NCI-H1417 (cell line): ENCODE measurements at places on chromosomes 1 and 21.

DNA sequence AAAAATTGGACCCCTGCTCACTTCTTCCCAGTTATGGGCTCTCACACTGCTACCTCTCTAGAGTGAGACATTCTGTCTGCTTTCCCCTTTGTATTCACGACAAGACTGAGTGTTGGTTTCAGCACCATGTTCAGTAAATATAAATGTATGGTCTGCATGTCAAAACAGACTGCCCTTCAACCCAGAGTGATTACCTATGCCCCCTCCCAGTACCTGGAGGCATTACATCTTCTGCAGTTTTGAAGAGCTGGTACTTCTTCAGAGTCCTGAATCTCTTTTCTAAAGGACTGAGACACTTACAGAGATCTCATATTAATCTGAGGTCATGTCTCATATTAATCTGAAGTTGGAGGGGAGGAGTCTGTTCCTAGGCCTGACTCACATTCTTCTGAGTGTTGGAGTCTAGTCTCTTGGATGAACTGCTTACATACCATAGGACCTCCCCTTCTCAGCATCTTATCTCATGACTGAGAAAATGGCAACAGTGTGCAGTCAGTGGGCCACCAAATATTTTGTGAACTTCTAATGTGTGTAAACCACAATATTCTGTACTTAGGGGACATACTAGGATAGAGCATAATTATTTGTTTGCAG, 80.3 kb downstream of the RGL1 start:
- DNase-seq, result no peak

- no peak for DNase-seq
These were observed 119.8 kb upstream of the BACE2 start for GRCh38 chr21:41048145-41048544.

GRCh38 chr1:8112611-8113261, 86.6 kb upstream of the ERRFI1 start:
- DNase-seq, result no peak

- no peak for DNase-seq
These were observed 9.3 kb upstream of the RSRP1 start for GRCh38 chr1:25256578-25256965.

- no peak for DNase-seq
These were observed 184.3 kb downstream of the HIVEP3 start for GRCh38 chr1:41734201-41734970.

DNA sequence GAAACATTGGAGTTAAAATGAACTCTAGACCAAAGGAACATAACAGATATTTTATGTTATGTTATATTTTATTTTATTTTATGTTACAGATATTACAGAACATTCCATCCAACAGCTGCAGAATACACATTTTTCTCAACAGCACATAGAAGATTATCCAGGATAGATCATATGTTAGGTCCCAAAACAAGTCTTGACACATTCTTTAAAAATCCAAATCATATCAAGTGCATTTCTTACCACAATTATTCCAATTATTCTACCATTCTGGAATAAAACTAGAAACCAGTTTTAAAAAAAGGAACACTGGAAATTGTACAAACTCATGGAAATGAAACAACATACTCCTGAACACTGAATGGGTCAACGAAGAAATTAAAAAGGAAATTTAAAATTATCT, 30.9 kb upstream of the PIGK start:
- DNase-seq, result no peak

DNA sequence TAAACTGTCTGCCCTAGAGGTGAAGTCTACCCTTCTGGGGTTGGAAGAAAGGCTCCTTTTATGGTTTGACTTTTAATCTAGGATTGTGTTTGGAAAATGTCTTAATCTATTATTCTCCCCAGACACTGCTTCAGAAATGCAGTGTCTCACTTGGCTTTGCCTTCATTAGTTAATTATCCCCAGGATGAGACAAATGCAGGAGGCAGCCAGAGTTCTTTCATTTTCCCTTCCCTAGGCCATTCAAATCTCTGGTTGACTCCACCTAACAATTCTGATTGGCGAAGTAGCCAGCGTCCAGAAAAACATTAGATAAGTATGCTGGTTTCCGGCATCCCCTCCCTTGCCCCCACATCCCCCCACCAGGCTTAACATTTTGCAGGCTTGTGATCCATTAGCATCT, 325.8 kb upstream of the PBX1 start:
- no peak for DNase-seq

GRCh38 chr1:210938416-210938925, 195.5 kb downstream of the KCNH1 start:
- no peak for DNase-seq

DNA sequence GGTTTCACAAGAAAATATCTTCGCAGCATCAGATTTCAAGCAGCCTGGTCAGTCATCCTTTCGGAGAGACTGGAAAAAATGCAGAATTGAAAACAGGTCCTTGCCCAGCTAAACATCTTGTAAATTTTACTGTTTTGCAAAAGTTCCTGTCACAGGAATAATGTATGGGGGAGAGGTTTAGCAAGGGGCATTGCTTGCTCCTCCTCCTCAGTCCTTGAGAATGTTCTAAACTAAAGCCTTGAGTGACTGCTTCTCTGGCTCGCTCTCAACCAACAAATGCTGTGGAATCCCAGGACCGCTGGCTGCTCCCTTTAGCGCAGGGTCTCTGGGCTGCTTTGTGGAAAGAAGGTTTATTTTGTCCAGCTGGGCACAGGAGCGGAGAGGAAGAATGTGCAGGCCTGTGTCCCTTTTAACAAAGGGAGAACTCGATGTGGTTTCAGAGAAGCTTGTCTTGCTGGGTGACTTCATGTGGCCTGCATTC, 33.6 kb upstream of the FHAD1 start:
- no peak for DNase-seq

DNA sequence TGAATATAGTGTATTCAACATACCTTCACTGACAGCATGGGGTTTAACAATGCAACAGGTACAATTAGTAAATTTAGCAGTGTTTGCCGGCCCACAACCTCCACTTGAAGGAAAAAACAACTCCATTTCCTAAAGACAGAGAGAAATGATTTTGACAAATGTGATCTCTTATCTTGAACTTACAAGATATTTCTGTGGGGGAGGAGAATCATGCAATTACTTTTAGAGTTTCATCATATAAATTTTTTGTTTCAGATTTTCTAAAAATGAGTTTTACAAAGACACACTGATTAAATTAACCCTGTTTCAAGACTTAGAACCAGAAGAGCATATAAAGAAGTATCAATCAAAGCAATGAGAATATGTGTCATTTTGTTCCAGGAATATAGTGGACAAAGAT, 80.3 kb downstream of the NME7 start:
- no peak for DNase-seq

- peak; percentile 55 for DNase-seq
These were observed 407 bp downstream of the WNT4 start for GRCh38 chr1:22142315-22143064.

- peak; percentile 72 for DNase-seq
These were observed 55.3 kb downstream of the NDUFS5 start for GRCh38 chr1:39081271-39082009.

GRCh38 chr1:177905686-177906085, 64.2 kb downstream of the SEC16B start:
- no peak for DNase-seq

GRCh38 chr1:167439301-167439988, 78.9 kb downstream of the CD247 start:
- peak; percentile 81 for DNase-seq

DNA sequence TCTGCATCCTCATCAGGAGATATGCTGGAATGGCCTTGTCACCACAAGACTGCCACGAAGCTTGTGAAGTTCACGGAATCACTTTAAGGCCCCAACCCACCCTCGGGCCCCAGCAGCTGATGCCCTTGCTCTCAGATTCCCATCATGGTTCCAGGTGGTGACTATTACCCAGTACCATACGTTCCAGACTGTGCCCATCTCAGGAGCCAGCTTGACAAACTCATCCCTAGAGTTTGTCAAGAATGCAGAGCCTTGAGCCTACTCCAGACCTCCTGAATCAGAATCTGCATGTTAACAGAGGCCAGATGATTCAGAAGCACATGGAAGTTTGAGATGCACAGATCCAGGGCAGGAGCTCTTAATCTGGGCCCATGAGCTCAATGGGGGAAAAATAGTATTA, 53.9 kb upstream of the RBM15 start:
- no peak for DNase-seq

- no peak for DNase-seq
These were observed 3.3 kb downstream of the SUCO start for GRCh38 chr1:172536256-172536655.

- no peak for DNase-seq
These were observed 254.7 kb downstream of the LRRIQ3 start for GRCh38 chr1:73943270-73943669.

- no peak for DNase-seq
These were observed 281.1 kb downstream of the PTPRU start for GRCh38 chr1:29517251-29518086.

- peak; percentile 74 for DNase-seq
These were observed 76.2 kb downstream of the PBX1 start for GRCh38 chr1:164635059-164635802.

DNA sequence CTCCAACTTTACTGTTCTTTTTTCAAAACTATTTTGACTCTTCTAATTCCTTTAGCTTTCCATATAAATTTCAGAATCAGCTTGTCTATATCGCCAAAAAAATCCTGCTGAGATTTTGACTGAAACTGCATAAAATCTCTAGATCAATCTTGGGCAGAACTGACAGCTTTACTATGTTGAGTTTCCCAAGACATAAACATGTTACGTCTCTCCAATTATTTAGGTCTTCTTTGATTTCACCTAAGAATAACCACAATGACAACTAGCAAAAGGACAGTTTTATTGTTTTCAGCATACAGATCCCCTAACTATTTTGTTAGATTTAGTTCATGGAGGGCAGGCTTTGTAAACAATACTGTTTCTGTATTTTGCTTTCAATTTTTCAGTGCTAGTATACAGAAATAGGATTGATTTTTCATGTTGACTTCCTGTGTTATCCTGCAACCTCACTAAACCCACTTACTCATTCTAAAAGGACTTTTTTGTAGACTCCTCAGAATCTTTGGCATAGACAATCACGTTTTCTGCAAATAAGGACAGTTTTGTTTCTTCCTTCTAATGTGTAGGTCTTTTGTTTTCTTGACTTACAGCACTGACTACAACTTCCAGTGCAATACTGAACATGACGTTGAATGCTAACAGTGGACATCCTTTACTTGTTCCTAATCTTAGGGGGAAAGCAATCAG, 63.4 kb downstream of the NPHP4 start:
- no peak for DNase-seq

DNA sequence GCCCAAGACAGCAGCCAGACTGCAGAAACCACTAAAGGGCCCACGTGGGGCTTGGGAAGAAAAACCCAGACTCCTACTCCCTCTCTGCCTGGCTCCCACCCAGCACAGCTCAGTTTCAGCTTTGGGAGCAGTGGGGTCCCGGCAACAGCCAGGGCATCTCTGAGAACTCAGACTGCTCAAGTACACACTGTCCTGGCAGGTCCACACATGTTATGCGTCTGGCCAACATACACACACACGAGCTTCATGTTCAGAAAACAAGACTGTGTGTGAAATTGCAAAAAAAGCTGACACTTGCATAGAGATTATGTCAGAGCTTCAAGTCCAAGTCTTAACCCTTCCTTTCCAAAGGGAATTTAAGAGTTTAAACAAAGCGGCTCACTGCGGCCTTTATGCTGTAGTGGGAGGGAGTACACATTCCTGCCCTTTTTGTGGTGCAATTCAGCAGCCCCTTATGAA, 136.6 kb upstream of the CD34 start:
- no peak for DNase-seq

DNA sequence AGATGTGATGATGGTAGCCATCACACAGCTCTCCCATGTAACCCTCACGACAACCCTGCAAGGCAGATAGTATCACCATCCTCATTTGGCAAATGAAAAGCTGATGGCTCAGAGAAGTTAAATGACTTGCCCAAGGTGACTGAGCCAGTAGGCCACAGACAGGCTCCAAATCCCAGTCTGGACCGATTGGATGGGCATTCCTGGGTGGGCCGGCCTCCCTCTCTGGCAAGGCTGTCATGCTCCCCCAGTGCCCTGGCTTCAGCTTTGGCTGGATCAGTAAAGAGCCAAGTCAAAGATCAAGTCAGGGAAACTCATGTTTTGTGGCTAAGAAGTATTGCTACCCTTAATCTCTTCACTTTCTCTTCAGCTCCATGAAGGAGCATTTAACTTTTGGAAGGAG, 41.2 kb downstream of the CDCP2 start:
- no peak for DNase-seq

DNA sequence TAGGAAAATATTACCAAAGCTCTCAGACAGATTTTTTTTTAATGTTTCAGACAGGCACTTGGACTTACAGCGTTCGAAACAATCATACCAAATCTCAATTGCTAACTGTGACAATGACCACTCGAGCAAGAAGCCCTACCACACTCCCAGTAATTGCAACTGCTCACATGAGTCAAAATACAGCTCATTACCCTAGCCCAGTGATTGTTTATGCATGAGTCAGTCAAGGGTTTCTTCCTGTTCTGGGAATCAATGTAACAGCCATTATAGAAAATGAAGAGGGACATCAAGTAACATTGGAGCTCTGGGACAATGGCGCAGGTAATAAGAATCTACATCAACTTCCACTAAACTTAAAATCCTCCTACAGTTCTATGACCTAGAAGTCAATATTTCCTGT, 56.1 kb upstream of the SH3GLB1 start:
- DNase-seq, result peak; percentile 3

DNA sequence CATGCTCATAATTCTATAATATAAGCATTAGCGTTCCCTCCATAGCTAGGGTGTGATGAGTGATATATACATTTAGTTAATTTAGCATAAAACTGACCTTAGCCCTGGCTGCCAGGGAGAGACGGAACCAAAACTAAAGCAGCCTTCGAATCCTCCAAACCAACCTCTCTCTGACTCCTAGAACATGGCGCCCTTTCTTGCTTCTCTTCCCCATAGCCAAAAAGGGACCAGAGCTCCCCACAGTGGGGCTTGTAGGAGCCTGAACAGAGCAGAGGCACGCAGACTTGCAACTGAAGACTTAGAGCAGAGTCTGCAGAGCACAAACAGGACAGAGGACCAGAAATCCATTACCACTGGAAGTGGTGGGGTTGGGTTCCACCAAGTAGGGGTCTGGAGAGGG, 17.7 kb downstream of the IRF2BP2 start:
- DNase-seq, result no peak

GRCh38 chr1:27118440-27118689, 36.6 kb downstream of the SLC9A1 start:
- DNase-seq, result no peak

GRCh38 chr21:35682904-35683549, 377.3 kb downstream of the SETD4 start:
- DNase-seq, result no peak

DNA sequence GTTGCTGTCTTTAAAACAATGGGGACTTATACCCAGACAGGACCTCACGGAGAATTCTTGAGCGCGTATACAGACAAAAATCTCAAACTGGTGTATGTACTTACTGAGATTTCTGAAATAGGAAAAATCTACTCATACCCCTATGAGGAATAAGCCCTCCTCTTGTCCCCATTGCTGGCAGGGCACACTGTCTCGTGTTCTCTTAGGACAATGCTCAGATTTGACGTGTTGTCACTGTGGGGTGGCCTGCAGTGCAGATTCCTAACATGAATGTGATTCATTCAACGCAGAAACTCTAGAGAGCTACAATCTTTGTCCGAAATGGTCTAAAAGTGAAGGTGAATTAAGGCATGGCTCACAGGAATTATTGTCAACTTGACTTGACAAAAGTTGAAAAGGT, 31.1 kb upstream of the PDE9A start:
- DNase-seq, result no peak
